ENCODE measurements at places on chromosomes 2 and 18.
A peak's percentile ranks its signal among the peaks of the same experiment; 100 is the strongest.

DNA sequence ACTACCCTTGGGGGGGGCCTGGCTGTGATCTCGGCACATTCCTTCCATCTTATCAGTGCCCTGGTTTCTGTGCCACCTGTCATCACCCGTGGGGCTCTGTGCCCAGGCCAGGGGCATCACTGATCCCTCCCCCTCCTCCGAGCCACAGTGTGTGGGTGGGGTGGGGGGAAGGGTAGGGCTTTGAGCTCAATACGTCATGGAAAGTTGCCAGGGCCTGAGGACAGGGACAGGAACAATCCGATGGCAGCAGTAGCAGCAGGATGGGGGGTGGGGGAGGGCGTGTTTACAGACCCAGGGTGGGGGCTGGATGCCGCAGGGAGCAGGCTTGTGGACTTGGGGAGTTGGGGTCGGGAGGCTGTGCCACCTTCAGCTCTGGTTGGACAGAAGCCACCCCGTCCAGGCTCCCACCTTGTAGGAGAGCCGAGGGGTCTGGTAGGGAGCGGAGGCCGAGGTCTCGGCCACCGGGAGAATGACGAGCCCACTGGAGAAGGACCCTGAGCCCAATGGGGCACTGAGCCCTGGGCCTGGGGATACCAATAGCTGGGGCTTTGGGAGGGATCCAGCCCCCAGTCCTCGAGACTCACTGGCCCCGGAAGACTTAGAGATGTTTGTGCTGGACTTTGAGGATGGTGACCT lies 3.5 kb downstream of the SLC4A3 start:
- no peak for DNase-seq

- DNase-seq, result peak; percentile 29
Measured at GRCh38 chr2:10331702-10332401, 29.1 kb downstream of the HPCAL1 start.

DNA sequence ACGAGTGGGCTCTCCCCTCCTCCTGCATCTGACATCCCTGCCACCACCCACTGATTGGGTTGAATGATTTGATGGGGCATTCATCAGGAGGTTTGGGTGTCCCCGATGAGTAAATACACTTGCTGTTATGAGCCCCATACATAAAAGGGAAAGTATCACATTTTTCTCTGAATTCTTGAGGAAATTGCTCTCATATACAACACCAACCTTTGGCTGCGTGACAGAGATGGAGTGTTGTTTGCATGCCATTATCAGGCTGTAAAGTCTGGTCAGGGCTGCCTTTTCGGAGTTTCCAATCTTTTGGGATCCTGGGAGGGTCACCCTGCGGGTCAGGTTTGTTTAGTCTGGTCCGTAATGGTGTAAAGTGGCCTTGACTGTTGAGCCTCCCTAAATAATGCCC lies 227.9 kb upstream of the SPRED2 start:
- no peak for DNase-seq

GRCh38 chr2:85886590-85886989 lies 2.2 kb downstream of the ST3GAL5 start:
- DNase-seq, result no peak

GRCh38 chr2:212145121-212145520 lies 393.5 kb downstream of the ERBB4 start:
- no peak for DNase-seq

- DNase-seq, result no peak
Measured at GRCh38 chr2:232721882-232722281, 24.8 kb downstream of the GIGYF2 start.

DNA sequence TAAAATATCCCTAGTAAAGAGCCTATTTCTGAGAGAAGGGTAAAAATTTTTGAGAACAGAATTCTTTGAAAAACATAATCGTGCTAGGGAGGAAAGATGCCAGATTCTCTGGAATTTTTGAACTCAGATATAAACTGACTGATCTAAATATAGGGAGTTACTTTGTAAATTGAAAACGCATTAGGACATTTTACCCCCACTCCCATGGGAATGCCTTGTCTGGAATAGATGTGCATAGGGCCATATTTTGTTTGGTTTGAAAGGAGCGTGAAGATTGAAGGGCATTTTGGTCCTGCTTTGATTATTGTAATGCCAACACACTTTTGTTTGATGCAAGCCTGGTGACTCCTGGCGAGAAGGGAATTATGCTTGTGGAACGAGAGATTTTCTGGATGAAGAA lies 158.7 kb upstream of the DPP10 start:
- no peak for DNase-seq

- DNase-seq, result no peak
Measured at GRCh38 chr2:221203125-221203524, 369.0 kb downstream of the EPHA4 start.

GRCh38 chr2:119483395-119483753 lies 40.9 kb downstream of the SCTR start:
- no peak for DNase-seq

- DNase-seq, result no peak
Measured at GRCh38 chr2:170255137-170255536, 77.2 kb downstream of the MYO3B start.

DNA sequence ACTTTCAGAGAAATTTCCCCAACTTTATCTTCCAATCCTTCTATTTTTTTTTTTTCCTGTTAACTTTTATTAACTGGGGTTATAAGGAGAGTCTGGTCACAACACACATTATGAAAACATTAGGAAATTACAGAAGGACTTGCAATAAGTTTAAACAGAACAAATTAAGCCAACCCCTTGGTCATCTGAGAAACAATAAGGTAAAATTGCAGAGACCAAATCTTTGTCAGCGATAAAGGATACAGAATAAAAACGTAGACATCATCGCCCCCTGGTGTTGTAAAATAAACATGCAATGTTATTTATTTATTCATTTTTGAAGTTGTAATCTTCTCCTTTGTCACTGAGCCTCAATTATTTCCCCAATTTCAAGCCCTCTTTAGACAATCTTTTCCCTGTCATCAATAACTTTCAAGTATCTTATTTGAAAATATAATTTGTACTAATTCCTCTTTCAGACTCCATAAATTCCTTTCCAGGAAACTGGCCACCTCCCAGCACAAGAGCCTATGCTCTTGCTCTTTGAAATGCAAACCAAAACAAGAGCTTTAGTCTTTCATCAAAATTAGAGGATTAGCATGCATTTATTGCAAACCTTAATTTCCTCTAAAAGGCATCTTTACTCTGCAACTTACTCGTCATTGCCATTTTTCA lies 19.5 kb downstream of the G6PC2 start:
- DNase-seq, result no peak

- DNase-seq, result no peak
Measured at GRCh38 chr2:51018145-51018544, 13.8 kb downstream of the NRXN1 start.

- no peak for DNase-seq
Measured at GRCh38 chr2:18149660-18150246, 271.3 kb downstream of the KCNS3 start.

DNA sequence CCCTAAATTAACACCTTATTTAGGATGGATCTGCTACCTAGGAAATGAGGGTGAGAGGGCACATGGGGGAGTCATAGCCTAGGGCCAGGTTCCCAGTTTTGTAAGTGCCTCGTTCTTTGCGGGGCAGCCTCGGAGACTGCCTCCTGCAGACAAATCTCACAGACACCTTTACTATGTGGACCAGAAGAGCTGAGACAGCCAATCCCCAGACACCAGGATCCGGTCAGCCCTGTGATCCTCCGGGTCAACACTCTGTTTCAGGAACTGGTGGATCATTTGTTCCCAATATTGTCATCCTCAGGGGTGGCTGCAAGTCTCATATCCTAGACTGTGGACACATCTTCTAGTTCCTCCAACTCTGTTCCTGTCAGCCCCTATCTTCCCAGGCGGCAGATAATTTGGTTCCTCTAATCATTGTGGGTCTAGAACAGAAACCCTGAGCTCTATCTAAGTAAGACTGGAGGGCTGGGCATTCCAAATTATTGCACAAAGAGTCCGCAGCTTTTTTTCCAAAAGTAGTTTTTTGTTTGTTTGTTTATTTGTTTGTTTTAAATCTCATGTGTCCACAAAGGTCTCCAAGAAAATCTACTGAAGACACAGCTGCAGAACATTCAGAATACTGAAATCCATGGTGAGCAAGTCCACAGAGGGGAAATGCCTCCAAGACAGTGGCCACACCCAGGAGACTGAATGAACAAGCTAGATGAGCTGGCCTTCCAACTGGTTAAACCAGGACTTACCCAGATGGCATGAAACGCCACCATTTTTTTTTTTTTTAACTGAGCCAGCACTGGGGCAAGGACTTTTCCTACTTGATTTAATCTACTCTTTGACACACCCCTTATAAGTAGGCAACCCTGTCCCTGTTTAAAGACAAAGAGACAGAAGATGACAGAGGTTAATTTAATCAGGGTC lies 6.2 kb upstream of the GDF7 start:
- no peak for DNase-seq

DNA sequence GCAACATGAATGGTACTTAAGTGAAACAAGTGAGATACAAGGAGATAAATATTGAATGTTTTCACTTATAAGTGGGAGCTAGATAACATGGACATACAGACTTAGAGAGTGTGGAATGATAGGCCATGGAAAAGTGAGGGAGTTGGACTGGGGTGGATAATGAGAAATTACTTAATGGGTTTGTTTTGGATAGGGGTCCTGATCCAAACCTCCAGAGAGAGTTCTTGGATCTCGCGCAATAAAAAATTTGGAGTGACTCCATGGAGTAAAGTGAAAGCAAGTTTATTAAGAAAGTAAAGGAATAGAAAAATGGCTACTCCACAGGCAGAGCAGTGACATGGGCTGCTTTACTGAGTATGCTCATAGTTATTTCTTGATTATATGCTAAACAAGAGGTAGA lies 508.9 kb downstream of the CNTNAP5 start:
- no peak for DNase-seq

GRCh38 chr2:235511187-235511661 lies 17.4 kb downstream of the AGAP1 start:
- DNase-seq, result no peak

DNA sequence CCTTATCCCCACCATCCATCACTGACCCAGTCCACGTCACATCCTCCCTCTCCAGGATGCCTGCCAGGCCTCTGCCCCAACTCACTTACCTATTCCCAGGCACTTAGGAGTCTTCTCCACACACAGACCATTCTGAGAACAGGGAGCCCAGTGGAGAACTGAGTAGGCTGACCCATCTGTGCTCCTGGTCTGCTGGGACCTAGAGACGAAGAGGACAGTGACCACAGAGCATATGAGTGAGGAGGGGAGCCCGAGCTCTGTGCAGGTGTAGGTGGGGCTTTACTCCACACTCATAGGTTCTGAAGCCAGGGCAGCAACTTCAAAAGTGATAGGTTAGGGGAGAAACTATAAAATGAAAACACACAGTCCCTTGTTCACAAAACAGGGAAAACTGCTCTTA lies 130.0 kb downstream of the NDUFA10 start:
- DNase-seq, result no peak

DNA sequence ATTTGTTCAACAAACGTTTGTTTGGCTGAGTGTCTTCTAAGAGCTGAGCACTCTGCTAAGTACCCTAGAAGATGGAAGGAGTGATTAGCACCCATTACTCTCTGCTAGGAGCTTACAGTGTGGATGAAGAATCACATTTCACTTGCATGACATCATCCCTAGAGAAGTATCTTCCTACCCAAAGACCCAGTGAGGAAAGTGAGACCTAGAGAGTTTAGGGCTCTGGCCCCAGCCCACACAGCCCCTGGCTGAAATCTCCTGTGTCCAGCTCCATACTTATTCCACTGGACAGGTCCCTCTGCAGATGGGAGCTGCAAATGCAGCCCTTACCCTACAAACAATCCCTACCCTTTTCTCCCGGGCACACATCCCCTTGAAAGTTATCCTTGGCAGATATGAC lies 26.8 kb upstream of the EPAS1 start:
- DNase-seq, result no peak

- no peak for DNase-seq
Measured at GRCh38 chr18:76983613-76984051, 149.0 kb downstream of the MBP start.

GRCh38 chr2:1628893-1629292 lies 115.4 kb downstream of the PXDN start:
- no peak for DNase-seq

DNA sequence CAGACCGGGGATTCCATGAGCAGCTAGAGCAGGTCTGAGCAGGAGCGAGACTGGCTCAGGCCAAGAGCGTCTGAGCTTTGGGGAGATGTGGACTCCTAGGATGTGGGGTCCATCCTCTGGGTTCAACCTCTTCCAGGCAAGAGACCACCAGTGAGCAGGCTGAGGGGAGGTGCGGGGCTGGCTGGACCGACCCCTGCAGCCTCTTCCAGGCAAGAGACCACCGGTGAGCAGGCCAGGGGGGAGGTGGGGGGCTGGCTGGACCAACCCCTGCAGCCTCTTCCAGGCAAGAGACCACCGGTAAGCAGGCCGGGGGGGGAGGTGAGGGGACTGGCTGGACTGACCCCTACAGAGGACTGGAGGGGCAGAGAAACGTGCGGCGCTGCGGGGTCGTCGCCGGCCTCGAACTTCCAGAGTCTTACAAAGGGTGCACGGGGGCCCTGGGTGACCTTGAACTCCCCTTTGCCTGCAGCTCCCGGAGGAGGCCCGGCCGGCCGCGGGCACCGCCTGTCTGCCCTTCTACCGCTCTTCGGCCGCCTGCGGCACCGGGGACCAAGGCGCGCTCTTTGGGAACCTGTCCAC lies 63.4 kb downstream of the TPO start:
- no peak for DNase-seq

DNA sequence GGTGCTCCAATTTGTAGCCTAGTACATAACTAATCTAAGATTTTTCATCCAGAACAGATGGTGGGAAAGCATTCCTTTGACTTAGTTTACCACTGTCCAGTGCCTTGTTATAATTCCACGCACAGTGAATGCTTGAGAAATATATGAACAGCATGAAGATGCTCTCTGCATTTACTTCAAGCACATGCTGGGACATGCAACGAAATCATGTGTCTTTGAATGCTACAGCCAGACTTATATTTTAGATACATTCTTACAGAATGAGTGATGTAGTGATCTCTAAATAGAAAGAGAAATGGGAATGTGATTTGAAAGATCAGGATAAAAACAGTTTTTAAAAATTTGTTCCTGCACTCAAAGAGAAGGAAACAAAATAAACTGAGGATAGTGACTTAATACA lies 398.3 kb downstream of the FBXO15 start:
- no peak for DNase-seq

- no peak for DNase-seq
Measured at GRCh38 chr2:45244928-45245327, 235.7 kb upstream of the SIX2 start.

DNA sequence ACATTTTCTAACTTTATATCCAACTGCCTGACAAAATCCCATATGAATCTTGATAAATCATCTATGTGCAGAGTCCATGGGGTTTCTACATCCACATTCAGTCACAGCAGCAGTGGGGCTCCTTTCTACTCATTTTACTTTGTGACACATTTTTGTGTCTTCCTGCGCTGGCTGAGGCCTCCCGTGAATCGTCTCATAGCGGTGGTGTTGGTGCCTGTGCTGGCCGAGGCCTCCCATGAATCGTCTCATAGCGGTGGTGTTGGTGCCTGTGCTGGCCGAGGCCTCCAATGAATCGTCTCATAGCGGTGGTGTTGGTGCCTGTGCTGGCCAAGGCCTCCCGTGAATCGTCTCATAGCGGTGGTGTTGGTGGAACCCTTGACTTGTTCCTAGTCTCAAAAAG lies 17.0 kb downstream of the SNED1 start:
- DNase-seq, result no peak
